ENCODE measurements at places on chromosomes 2 and 18. TPM values are rescaled to one million over a fixed set of nuclear protein-coding genes. Genes with fewer than 3 reads are reported as not detected.
A peak's percentile ranks its signal among the peaks of the same experiment; 100 is the strongest.

- no peaks in the 10 kb centered on the region for H3K36me3 ChIP-seq
- no peak overlapping the region for H3K4me3 ChIP-seq
- H3K27ac ChIP-seq: no peak overlapping the region
- no peak for DNase-seq
- H3K27me3 ChIP-seq: peaks cover 60% of the 10 kb centered on the region
- peaks cover 4% of the 10 kb centered on the region for H3K4me1 ChIP-seq
Observed at GRCh38 chr18:79790996-79791972, 6.5 kb upstream of the KCNG2 start.

DNA sequence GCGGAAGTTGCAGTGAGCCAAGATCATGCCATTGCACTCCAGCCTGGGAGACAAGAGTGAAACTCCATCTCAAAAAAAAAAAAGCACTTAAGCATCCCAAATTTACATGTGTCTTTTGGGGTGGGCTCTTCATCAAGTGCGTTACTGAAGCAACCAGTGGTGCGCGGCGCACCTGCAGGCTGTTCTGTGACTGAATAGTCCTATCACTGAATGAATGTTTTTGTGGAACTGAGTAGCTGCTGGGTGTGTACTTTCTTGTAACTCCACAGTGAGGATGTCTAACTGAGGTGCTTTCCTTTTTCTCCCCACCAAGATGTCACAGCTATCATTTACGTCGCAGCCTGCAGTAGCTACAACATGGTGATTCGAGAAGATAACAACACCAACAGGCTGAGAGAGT is 17.0 kb downstream of the CHMP1B start:
- H3K36me3 ChIP-seq: no peaks in the 10 kb centered on the region
- no peak overlapping the region for H3K4me3 ChIP-seq
- no peak for DNase-seq
- H3K27ac ChIP-seq: no peak overlapping the region
- H3K4me1 ChIP-seq: peaks cover 3% of the 10 kb centered on the region

DNA sequence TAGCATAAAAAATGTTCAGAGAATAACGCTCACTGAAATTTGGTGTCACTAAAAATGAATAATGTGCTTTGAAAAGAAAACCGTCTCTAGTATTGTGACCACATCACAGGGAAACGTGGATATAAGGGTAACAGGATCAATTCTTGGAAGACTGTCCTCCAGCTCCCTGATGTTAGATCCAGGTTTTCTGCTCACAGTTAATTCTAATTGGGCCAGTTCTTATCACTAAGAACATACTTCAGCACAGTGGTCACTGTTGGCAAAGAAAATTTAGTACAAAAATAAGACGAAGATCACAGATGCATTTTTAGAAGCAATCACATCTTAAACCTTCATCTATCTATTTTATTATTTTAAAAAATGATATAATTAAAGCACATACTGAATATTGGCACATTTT is 57.0 kb upstream of the CD226 start:
- no peaks in the 10 kb centered on the region for H3K27me3 ChIP-seq
- no peak overlapping the region for H3K4me3 ChIP-seq
- no peaks in the 10 kb centered on the region for H3K4me1 ChIP-seq
- H3K27ac ChIP-seq: no peak overlapping the region
- DNase-seq: no peak

The ABCB11 gene
- total RNA-seq: not detected

DNA sequence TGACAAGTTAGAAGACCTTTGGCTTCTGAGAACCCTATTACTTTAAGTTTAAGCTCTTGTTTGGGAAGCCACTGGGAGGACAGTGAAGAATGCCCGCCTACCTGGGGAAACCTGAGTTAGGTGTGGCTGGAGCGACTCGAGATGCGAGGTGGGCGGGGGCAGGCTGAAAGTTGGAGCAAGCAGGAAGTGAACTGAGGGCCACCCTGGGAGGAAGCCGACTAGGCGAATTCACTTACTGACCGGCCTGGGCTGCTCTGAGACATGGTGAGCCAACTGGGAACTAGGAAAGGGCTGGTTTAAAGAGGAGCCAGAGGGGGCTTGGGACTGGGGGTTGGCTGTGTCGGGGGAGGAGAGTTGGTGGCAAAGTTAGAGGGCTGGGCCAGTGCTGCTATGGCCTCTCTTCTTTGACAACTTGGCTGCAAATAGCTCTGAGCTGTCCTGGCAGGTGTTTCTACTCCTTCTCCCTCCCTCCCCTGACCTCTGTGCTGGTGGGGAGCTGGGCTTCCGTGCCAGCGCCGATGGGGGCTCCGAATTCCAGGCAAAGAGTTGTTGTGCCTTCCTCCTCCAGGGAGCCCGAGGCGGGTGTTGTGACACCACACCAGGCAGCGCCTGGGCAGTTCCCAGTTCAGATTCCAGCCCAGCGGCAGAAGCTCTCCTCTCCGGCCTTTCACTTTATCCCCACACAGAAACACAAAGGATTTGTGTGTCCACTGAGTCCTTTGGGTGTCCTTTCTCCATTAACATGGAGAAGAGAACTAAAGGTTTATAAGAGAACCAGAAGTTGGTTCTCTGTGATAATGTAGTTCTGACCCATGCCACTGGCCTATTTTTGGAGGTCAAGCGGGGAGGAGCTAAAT is at the start of gene VAMP8:
VAMP8 (plus strand) TSS at position 201 of the 857 bp plus-strand sequence; CDS start at position 262, 61 bp downstream.
- H3K36me3 ChIP-seq: peaks cover 31% of the 10 kb centered on the region
- H3K4me3 ChIP-seq: peak within 1 kb of the TSS; percentile 97
- peaks cover 2% of the 10 kb centered on the region for H3K27me3 ChIP-seq
- H3K27ac ChIP-seq: peak within 1 kb of the TSS; percentile 68

GRCh38 chr2:64914735-64915509 is 74.3 kb upstream of the SLC1A4 start:
- no peaks in the 10 kb centered on the region for H3K27me3 ChIP-seq
- peaks cover 41% of the 10 kb centered on the region for H3K4me1 ChIP-seq
- H3K4me3 ChIP-seq: no peak overlapping the region
- no peaks in the 10 kb centered on the region for H3K36me3 ChIP-seq
- H3K27ac ChIP-seq: no peak overlapping the region
- DNase-seq: no peak

- no peak overlapping the region for H3K4me3 ChIP-seq
- peaks cover 1% of the 10 kb centered on the region for H3K27me3 ChIP-seq
- no peaks in the 10 kb centered on the region for H3K4me1 ChIP-seq
- no peak overlapping the region for H3K27ac ChIP-seq
- H3K36me3 ChIP-seq: no peaks in the 10 kb centered on the region
Observed at GRCh38 chr2:47655563-47655880, 127.4 kb upstream of the MSH6 start.

- H3K4me1 ChIP-seq: peaks cover 28% of the 10 kb centered on the region
- H3K36me3 ChIP-seq: no peaks in the 10 kb centered on the region
- peaks cover 17% of the 10 kb centered on the region for H3K27me3 ChIP-seq
- DNase-seq: no peak
- no peak overlapping the region for H3K4me3 ChIP-seq
Observed at GRCh38 chr2:46273919-46274318, 23.3 kb upstream of the EPAS1 start.

DNA sequence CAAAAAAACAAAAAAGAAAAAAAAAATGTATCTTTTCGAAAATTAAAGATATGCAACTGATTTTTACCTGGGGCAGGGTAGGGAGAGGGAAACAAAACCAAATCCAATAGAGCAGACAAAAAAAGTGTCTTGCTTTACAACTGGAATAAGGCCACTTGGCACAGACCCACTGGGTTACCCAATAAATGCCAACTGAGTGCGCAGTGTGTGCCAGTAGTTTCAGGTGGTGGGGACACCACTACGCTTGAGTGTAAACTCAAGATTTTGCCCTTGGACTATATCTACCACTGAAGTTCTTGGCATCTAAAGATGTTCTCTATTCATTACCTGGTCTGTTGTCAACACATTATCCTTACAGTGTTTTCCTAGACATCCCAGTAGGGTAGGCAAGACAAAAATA is 16.3 kb downstream of the VPS4B start:
- no peak overlapping the region for H3K4me3 ChIP-seq
- no peak for DNase-seq
- H3K27me3 ChIP-seq: no peaks in the 10 kb centered on the region

DNA sequence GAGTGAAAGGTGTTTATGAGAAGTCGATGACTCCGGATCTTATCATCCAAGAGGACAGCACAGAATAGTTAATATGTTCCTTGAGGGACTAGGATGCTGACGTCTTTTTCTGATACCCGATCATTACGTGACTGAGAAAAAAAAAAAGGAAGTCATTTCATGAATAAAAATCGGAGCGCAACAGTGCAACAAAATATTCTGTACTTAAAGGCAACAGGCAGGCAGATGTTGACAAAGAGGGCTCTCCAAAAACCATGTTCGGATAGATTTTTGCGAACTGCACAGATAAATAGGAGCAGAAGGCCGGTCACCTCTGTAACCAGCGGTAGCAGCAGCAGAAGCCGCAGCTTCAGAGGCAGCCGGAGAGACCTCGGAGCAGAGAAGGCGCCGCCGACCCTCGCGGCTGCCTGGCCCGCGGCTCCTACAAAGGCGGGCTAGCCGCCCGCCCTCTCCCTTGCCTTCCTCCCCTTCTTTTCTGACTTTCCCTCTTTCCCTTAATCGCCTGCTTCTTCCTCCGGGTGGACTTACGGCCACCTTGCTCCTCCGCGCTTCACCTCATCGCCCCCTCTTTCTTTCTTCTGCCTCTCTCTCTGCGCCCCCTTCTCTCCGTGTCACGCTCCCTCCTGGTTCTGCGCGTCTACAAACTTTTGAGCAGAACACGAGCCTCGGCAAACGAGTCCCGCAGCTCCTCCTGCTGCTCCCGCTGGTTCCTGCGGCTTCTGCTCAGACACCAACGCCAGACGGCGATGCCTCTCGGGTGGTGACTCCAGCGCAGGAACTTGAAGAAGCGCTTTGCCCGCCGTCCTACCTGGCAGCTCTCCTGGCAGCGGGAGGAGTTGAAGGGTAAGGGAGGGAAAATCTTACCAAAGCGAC is at the start of gene ADCYAP1:
ADCYAP1 (plus strand) TSS at position 654 of the 873 bp plus-strand sequence. CDS start 516 bp downstream, outside the sequence.
- no peak for DNase-seq
- no peak within 1 kb of the TSS for H3K27ac ChIP-seq
- H3K36me3 ChIP-seq: peaks cover 14% of the 10 kb centered on the region
- H3K27me3 ChIP-seq: peaks cover 61% of the 10 kb centered on the region

DNA sequence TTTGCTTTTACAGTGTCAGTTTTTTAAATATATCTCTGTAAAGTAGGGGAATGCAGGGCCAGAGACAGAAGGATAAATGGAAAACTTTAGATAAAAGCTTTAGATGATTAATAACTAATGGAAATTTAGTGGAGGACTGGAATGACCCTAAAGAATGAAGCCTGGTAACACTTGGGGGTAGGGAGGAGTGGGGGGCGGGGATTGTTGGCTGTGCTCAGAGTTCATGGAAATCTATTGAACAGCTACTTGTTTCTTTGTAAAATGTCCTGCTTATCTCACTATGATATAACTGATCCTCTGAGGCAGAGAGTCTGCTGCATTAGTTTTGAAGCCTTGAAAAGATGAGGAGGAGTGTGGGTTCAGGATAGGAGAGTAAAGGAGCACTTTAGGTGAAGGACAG is 90.5 kb downstream of the TMEM185B start:
- DNase-seq: no peak
- no peaks in the 10 kb centered on the region for H3K27me3 ChIP-seq
- H3K36me3 ChIP-seq: peaks cover 23% of the 10 kb centered on the region
- H3K4me3 ChIP-seq: no peak overlapping the region
- no peaks in the 10 kb centered on the region for H3K4me1 ChIP-seq

DNA sequence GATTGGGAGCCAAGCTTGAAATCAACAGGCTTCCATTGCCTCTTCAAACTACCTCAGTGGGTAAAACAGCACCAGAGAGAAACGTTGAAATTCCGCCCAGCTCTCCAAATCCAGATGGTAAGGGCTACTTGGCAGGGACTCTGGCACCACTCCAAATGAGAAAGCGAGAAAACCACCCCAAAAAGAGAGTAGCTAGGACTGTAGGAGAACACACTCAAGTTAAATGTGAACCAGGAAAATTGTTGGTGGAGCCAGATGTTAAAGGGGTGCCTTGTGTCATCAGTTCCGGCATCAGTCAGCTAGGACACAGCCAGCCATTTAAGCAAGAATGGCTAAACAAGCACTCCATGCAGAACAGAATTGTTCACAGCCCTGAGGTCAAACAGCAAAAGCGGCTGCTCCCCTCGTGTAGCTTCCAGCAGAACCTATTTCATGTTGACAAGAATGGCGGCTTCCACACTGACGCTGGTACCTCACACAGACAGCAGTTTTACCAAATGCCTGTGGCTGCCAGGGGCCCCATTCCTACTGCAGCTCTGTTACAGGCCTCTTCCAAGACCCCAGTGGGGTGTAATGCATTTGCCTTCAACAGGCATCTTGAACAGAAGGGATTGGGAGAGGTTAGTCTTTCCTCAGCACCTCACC is 167.3 kb downstream of the ASXL3 start:
- H3K4me1 ChIP-seq: no peaks in the 10 kb centered on the region
- H3K4me3 ChIP-seq: no peak overlapping the region
- H3K27ac ChIP-seq: no peak overlapping the region
- H3K27me3 ChIP-seq: no peaks in the 10 kb centered on the region

- no peak overlapping the region for H3K4me3 ChIP-seq
- DNase-seq: no peak
- peaks cover 70% of the 10 kb centered on the region for H3K27me3 ChIP-seq
- peaks cover 11% of the 10 kb centered on the region for H3K4me1 ChIP-seq
Observed at GRCh38 chr2:10086950-10087349, 6.7 kb upstream of the CYS1 start.

The GBX2 gene
- not detected for total RNA-seq

- H3K4me1 ChIP-seq: peaks cover 12% of the 10 kb centered on the region
- H3K27me3 ChIP-seq: peaks cover 5% of the 10 kb centered on the region
- H3K4me3 ChIP-seq: no peak overlapping the region
- no peak overlapping the region for H3K27ac ChIP-seq
Observed at GRCh38 chr2:158931572-158931971, 36.9 kb upstream of the TANC1 start.

- H3K36me3 ChIP-seq: peaks cover 22% of the 10 kb centered on the region
- H3K27ac ChIP-seq: no peak overlapping the region
- no peaks in the 10 kb centered on the region for H3K4me1 ChIP-seq
- H3K4me3 ChIP-seq: no peak overlapping the region
Observed at GRCh38 chr2:201628545-201628944, 14.8 kb downstream of the TMEM237 start.

The DOK1 gene
- total RNA-seq: 45.2 TPM

The CELF4 gene
- not detected for total RNA-seq

- no peak for DNase-seq
- H3K27me3 ChIP-seq: peaks cover 3% of the 10 kb centered on the region
- no peaks in the 10 kb centered on the region for H3K4me1 ChIP-seq
- H3K36me3 ChIP-seq: no peaks in the 10 kb centered on the region
- no peak overlapping the region for H3K27ac ChIP-seq
- no peak overlapping the region for H3K4me3 ChIP-seq
Observed at GRCh38 chr2:196036442-196036841, 32.2 kb downstream of the DNAH7 start.

DNA sequence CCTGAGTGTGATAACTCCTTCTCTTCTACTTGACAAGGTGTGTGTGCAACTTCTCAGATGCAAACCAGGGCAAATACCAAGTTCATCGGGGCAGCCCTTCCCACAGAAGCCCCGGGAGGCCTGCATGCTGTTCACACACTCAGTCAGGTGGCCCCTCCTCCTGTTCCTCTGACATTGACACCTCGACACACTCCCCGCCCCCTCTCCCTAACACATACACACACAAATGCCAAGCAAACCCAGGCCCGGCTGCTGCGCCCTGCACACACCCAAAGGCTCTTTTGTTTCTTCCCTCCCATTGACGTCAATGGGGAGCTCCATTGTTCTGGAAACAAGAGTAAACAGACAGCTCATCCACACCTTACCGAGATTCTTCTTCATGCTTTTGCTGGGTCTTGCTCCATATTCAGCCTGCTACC is 1.7 kb upstream of the PER2 start:
- H3K4me3 ChIP-seq: peak overlapping the region; percentile 87
- peaks cover 25% of the 10 kb centered on the region for H3K4me1 ChIP-seq
- DNase-seq: no peak
- H3K27me3 ChIP-seq: no peaks in the 10 kb centered on the region

All from activated CD4-positive, alpha-beta memory T cell treated with anti-CD3 and anti-CD28 coated beads, Interleukin-2, amount 10 ng/mL, durations not matched to agents 7 days and 5 days (primary cell).